Fibroblast of upper back skin (primary cell): ENCODE measurements at places on chromosomes 12 and 14.
A peak's percentile ranks its signal among the peaks of the same experiment; 100 is the strongest.

- DNase-seq, result peak; percentile 29
These were observed 162.5 kb downstream of the C12orf50 start for GRCh38 chr12:87866578-87867292.

DNA sequence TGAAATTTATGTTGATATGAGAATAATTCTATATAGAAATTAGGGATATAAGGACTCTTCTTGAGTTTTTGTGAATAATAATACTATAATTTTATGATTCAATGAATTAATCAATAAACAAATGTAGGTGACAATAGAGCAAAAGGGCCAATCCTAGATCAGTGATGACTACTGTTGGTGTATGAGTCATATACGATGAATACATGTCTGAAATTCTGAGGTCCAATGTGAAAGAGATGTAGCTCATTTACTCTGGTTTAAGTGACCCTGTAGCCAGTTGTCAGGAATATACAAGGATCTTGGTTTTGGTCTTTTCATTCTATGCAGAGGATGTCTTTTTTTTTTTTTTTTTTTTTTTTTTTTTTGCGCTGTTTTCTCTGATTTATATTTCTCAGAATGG, 72.1 kb upstream of the RTL1 start:
- DNase-seq, result peak; percentile 39

DNA sequence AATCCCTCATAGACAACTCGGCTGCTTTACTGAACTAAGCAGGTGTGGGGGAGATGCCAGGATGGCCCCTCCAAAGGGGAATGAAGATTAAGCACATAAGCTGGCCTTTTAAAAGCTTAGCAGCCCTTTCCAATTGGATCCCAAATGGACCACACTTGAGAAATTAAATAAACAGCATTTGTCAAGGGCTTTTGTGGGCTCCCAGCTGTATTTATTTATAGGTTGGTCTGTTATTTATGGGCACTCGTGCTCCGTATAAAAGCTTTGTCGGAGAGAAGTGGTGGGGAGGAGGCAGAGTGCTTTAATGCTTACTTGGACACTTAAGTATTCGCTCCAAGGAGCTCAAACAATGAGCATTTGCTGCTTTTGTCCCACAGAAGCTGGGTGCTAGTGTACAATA, 580.2 kb downstream of the MED13L start:
- no peak for DNase-seq

- DNase-seq, result no peak
These were observed 21.2 kb upstream of the INSM2 start for GRCh38 chr14:35512765-35513164.

DNA sequence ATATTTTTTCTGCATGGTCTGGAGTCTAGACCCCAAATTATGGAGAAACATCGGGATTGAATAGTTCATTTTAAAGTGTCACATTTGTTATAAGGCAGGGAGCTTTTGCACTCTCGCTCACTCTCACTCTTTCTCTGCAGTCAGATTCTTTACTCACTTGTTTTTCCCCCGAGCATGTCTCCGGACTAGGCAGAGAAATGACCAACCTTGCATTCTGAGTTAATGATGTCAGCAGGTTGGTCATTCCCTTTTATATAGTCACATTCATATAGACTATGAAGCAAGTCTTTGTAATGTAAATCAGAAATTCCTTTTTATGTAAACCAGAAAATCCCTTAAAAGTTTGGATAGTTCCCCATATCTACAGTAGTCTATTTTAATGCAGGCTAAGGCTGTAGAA, 4.1 kb downstream of the C12orf75 start:
- peak; percentile 87 for DNase-seq

- DNase-seq, result no peak
These were observed 268.7 kb upstream of the PDE3A start for GRCh38 chr12:20099395-20100183.

DNA sequence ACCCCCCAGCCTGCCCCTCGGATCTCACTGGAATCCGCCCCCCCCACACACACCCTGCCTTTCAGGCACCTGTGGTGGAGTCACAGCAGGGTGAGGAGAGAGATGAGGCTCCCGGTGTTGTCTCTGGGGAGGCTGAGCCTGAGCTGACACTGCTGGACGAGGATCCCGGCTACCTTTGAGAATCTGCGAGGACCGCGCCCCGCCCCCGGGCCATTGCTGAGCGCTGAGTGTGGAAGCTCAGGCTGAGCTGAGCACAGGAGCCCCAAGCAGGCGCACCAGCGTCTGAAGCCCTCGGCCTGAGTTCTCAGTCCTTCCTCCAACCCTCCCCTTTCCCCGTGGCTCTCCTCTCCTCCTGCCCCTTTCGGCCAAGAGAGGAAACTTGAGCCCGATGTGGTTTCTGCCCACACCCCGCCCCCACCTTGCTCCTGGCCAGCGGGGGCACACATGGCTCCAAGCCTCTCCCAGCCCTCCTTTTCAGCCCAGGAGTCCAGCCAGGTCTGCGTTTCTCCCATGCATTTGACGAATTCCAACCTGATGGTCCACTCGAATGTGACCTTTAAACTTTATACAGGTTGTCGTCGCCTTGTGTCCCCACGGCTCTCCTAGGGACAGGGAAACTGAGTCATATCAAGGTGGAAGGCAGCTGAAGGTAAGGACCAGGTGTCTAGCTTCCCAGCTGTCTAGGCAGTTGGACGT, at the start of gene NFE2:
NFE2 (minus strand) TSS at position 284 of the 696 bp plus-strand sequence. CDS start 5,767 bp downstream, outside the sequence.
- peak; percentile 60 for DNase-seq

GRCh38 chr14:55071870-55072640, 20.6 kb downstream of the MAPK1IP1L start:
- peak; percentile 84 for DNase-seq

- DNase-seq, result no peak
These were observed 38.3 kb downstream of the FNTB start for GRCh38 chr14:65024957-65025356.

DNA sequence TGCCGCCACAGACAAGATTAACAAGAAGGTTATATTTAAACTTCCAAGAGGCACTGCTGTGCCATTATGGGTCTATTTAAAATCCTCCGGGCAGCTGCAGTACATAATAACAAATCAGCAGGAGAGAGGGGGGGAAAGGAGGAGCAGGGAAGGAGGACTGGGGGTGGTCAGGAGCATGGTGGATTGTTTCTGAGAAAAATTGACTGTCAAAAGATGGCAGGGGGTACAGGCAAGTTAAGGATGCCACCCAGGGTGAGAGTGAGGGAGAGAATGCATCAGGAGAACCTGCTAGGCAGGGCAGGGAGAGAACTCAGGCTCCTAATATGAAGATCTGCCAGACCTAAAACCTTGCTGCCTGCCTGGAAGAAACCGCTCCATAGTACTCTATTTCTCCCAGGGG, 181.8 kb downstream of the GRIN2B start:
- DNase-seq, result no peak

- DNase-seq, result no peak
These were observed 121.4 kb downstream of the SLCO1B3 start for GRCh38 chr12:20931894-20932293.

DNA sequence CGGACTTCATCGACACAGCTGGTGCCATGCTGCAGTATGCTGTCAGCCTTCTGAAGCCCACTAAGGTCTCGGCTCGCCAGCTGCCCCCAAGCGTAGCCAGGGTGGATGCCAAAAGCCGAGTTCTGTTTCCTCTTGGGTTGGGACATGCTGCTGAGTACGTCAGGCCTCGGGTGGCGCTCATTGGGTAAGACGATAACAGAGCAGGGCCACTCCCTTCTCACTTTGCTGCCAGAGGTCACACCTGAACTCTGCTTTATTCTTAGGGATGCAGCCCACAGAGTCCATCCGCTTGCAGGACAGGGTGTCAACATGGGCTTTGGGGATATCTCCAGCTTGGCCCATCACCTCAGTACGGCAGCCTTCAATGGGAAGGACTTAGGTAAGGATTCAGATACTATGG, 11.1 kb downstream of the COQ6 start:
- no peak for DNase-seq

DNA sequence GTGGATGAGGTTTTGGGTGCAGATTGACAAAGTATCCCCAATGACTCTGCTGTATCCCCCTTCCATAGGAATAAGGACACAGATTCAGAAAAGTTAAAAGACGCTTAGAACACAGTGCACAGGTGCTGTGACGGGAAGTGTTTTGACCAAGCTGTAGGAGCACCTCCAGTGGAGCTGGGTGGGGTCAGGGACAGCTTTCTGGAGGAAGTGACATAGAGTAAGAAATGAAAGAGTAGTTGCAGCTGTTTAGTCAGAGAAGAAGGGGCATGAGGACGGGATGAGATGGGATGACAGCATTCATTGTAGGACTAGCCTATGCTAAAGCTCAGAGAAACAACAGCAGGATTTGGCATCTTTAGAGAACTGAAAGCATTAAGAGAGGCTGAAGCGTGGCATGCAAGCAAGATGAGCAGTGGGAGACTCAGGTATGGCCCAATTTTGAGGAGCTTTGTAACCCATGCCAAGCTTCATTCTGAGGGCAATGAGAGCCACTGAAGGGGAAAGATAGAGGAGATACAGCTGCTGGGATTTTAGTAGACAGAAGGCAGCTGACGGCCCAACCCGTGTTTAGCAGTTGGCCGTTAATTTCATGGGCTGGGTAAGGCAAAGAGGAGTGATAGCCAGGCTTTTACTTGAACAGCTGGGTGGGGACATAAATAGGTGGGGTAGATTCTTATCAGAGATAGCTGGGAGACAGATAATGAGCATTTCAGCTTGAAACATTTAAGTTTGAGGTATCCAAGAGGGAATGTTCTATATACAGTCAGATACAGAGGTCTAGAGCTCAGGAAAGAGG, 131.8 kb upstream of the KRAS start:
- no peak for DNase-seq

- no peak for DNase-seq
These were observed 16.6 kb upstream of the CCDC177 start for GRCh38 chr14:69591317-69591716.

GRCh38 chr14:71566276-71566675, 366.0 kb upstream of the RGS6 start:
- DNase-seq, result no peak

DNA sequence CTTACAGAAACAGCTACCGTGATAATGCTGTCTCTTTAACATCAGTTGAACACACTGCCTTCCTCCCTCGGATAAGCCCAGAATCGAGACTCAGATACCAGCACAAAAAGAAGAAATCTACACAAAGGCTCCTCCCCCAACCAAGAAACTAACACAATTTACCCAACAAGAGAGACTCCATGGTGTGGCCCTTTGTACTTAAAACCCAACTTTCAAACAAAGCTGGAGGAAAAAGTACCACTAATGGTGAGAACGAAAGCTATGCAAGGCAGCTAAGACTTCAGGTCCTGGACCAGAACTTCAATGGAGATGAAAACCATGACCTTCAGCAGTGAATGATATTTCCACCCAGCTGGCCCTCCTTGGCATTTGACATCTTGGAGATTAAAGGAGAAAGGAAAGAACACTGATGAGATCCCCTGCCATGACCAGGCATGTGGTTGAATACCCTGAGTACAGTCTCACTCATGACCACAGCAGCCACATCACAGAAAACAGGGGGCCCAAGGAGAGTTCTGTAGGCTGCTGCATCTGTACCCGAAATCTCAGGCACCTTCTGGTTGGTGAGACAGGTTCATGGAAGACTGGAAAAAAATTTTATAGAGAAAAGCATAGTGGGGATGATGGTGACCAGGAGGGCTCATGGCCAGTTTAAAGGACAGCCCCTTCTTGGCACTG, 36.7 kb downstream of the RBM19 start:
- no peak for DNase-seq

- no peak for DNase-seq
These were observed 217.9 kb downstream of the KIF21A start for GRCh38 chr12:39224971-39225370.

GRCh38 chr12:38547586-38547985, 231.0 kb downstream of the ALG10B start:
- DNase-seq, result no peak

DNA sequence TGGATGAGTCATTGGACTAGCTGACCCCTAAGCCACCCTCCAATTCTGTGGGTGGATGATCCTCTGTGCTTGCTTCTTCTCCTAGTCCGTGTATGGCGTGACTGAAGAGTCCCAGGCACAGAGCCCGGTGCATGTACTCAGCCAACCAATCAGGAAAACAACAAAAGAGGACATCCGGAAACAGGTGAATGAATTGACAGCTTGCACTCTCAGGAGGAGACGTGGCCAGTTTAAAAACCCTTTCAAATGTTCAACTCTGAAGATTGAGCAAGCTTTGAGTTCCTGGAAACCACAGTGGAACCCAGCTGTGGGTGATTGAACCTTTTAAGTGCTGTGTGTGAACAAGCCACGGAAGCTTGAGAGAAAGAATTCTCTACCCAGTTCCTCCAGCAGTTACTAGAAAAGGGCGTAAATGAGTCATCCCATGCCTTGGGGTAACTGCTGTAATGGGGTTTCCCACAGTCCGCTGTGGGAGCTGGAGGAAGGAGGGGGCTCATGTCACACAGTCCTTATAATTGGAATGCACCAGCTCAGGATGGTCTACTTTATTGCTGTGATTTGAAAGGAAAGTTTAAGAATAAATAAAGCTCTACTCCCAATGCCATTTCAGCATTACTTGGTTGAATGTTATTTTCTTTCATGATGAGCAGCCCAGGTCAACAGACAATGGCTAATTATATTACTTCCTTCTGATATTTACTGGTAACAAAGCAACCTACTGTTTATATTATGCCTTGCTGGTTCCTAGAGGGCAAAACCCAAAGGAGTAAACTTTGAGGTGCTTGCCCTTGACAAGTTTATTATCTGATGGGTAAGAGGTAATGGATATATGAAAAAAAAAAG, 417.0 kb downstream of the DPF3 start:
- peak; percentile 64 for DNase-seq

- no peak for DNase-seq
These were observed 281.1 kb downstream of the ERC1 start for GRCh38 chr12:1272142-1272541.

- no peak for DNase-seq
These were observed 965 bp upstream of the NOS1 start for GRCh38 chr12:117362391-117362790.

DNA sequence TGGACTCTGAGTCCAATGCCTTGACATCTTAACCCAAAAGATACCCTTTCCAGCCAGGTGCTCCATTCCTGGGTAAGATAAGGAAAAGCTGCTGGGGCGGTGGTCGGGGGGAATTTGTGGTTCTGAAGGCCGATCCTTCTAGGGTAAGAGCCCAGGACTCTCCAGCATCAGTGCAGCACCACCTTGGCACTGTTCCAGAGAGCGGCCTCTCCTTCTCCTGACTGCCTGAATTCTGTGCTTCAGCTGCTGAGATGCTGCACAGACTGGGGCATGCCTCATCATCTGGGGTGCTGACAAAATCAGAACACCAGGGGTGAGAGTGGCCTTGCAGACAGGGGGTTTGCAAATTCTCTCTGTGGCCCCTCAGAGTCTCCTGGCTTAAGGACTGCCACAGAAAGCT, 87.5 kb downstream of the SPTB start:
- no peak for DNase-seq

DNA sequence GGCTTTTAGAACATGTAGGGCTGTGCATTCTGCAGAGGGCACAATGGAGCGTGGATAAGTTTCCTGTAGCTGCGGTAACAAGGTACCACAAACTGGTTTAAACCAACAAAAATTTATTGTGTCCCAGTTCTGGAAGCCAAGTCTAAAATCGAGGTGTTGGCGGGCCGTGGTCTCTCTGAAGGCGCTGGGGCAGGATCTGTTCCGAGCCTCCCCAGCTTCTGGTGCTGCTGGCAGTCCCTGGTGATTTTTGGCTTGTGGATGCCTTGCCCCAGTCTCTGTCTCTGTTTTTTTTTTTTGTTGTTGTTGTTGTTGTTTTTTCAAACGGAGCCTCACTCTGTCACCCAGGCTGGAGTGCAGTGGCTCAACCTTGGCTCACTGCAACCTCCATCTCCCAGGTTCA, 77.5 kb downstream of the ACACB start:
- no peak for DNase-seq

GRCh38 chr12:54217774-54218241, 29.0 kb upstream of the SMUG1 start:
- DNase-seq, result no peak

GRCh38 chr12:64187794-64188193, 34.3 kb downstream of the KICS2 start:
- DNase-seq, result no peak

- DNase-seq, result no peak
These were observed 82.1 kb upstream of the FERMT2 start for GRCh38 chr14:53032838-53033390.
